ENCODE measurements at places on chromosomes 16 and 17. TPM values are rescaled to one million over a fixed set of nuclear protein-coding genes. Genes with fewer than 3 reads are reported as not detected.

DNA sequence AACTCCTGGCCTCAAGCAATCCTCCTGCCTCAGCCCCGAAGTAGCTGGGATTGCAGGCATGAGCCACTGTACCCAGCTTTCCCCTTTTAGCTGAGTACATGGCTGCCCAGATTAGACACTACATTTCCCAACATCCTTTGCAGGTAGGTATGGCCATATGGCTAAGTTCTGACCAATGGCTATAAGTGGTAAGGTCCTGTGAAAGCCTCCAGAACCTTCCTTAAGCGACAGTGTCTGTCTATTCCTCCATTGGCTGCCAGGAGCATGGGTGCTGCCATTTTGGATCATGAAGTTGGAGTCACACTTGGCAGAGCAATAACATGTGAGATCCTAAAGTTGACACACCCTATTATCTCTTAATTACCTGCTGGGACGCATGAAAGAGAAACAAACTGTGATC is 24.4 kb upstream of the CRHR1 start:
- no peak for DNase-seq

- no peak for DNase-seq
Measured at GRCh38 chr17:62098623-62099231, 33.6 kb upstream of the MED13 start.

- no peak for DNase-seq
Measured at GRCh38 chr17:80755650-80756405, 211.2 kb downstream of the RPTOR start.

DNA sequence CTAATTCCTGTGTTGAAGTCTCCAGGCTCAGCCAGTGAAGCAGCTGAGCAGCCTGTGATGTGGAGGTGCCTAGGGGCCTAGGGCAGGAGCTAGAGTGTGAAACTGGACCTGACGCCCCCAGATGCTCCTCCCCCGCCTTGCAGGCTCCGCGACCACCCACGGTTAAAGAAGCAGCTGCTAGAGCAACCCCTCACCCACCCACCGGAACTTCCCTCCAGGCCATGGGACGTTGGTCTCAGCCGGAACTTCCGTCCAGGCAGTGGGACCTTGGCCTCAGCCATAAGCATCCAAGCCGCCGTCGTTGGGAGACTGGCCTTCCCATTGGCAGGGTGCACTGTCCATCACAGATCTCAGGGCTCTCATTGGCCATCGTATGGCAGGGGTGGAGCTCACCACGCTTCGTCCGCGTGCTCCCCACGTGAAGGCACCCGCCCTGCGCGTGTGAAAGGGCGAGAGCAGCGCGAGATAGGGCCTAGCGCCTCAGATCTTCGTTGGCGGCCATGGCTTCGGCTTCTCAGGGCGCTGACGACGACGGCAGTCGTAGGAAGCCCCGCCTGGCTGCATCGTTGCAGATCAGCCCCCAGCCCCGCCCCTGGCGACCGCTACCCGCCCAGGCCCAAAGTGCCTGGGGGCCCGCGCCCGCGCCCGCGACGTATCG is at the start of gene ADAD2:
Gene ADAD2, plus strand, starts transcription at position 427 of the 658 bp plus-strand sequence. Its CDS starts 74 bp downstream, at position 501.
- DNase-seq = no peak

DNA sequence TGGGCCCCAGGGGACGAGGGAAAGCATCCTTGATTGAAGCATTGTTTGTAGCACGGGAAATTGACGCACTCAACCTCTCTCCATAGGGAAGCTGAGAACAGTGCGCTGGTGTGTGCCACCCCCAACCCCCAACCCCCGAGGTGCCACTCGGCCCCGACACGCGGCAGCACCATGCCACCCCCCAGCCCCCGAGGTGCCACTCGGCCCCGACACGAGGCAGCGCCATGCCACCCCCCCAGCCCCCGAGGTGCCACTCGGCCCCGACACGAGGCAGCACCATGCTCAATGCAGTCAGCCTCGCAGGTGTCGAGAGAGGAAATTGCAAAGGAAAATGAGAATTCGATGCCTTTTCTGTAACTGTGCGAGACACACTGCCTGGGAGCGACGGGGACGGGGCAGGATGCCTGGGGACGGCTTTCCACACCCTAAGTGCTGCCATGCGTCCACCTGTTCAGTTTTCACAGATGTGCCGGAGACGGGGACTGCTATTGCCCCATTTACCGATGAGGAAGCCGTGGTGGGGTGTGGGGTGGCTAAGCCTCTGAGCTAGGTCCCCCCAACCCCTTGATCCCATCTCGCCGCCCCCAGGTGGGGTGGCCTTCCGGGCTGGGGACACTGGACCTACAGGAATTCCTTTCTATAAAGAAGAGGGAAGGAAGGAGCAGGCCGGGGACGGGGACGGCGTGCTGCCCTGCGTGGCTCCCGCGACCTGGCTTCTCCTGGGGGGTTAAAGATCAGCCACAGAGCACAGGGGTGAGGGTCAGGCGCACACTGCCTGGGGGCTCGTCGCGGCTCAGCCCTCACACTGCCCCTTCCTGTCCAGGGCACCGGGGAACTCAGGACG is 9.8 kb downstream of the CBFA2T3 start:
- DNase-seq = no peak

- peak; percentile 79 for DNase-seq
Measured at GRCh38 chr16:2474877-2475412, at the start of gene TBC1D24. Gene TBC1D24 (plus strand): TSS chr16:2475127. CDS start chr16:2496149, 21,022 bp downstream.

NAGS gene
- total RNA-seq = 1.6 TPM

DNA sequence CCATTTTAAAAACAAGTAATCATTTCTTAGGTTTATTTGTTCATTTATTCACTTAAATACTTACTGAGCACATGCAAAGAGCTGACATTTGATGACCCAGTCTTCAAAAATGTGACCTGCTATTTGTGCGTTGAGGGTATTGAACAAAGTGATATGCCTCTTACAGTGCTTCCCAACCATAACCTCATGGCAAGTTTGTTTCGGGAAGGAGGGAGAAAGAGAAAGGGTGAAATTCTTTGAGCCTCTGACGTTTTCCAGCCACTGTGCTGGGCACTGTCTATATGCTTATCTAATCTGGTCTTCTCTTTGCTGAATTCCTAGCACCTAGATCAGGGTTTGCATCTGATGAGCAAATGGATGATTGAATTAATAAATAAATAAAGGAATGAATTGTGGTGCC is 479.1 kb downstream of the HAPSTR1 start:
- no peak for DNase-seq

GRCh38 chr16:62170642-62171041 is 134.4 kb upstream of the CDH8 start:
- no peak for DNase-seq

GRCh38 chr16:70378869-70379493 is 32.3 kb downstream of the DDX19A start:
- no peak for DNase-seq

DNA sequence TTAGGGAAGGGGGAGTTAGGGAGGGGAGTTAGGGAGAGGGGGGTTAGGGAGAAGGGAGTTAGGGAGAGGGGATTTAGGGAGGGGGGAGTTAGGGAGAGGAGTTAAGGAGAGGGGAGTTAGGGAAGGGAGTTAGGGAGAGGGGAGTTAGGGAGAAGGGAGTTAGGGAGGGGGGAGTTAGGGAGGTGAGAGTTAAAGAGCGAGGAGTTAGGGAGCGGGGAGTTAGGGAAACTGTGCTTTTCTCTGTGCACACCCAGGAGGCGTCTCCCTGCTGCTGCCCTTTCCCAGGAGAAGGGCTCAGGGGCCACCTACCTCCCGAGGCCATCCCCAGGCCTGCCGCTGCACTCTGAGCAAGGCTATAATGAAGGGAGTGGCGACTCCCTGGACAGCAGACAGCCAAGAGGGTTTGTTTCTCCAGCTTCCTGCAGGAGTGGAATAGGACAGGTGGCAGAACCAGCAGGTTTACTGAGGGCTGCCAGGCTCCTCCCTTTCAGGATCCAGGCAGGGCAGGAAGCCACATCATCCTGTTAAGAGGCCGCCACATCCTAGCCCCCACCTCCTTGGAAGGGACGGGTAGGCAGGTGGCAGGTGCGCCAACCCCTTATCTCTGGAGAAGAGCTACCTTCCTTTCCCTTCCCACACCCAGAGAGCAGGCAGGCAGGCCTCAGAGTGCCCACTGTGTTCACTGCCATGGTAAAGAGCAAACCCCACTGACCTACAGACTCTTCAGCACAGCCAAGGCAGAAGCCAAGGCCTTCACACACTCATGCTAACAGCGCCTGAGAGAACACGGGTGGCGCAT is 4.3 kb downstream of the CANT1 start:
- no peak for DNase-seq

DNA sequence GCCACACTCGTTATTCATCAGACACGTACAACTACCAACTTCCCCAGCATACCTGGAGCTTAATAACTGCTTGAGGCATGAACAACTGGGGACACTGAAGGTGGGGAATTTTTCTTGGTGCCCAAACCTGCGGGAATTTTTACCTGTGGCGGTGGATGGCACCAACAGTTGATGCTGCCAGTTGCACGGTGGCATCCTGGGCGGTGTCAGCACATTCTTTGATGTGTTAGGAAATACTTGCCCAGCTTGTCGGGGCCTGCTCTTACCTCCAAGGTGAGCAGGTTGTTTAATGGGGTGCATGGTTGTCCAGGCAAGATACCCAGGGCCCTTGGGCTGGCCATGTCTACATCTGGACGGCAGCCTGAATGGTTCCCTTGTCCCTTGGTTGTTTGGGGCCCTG is 79.6 kb downstream of the CRISPLD2 start:
- DNase-seq = peak; percentile 55

LRRC37A2 gene
- 6.1 TPM for total RNA-seq

LRRC59 gene
- total RNA-seq = 344 TPM

DNA sequence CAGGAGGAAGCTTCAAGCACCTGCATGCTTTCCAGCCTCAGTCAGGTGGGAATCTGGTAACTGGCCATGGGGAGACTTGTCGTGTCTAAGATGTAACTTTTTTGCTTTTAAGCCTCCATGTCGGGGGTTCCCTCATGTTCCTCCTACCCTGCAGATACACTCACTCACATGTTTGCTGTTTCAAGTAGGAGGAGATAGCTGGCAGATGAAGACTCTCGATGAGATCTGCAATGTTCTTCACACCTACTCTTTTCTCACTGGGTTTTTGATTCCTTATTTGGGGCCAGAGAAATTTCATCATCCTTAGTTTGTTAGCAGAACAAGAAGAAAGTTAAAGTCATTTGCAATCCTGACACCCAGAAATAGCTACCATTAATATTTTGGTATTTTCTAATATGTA is 24.7 kb downstream of the UTP4 start:
- no peak for DNase-seq

KRTAP4-1 gene
- total RNA-seq = not detected

ALOX12B gene
- 1.3 TPM for total RNA-seq

DNA sequence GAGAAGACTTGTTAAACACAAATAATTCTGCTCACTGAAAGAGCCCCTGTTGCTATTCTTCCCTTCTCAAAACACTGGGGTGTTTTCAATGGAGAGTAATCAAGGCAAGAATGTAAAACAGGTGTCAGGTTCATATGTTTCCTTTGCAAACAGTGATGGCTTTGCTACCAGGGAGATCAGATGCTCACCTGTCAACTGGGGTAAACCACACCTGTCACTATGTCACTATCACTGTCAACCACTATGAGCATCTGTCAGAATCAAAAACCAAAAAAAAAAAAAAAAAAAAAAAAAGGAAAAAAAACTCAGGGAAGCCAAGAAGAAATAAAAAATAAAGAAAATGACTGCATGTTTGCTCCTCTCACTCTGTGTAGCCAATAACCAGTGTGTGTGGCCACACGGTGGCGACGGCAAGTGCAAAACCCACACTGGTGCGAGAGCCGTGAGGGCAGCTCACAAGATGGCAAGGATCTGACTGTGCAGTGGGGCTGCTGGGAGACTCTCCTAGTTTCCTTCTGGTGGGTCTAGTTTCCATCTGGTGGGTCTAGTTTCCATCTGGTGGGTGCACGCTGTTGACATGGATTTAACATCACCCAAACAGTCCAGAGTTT is 22.7 kb downstream of the USP22 start:
- DNase-seq = no peak

GRCh38 chr17:29068818-29069217 is 25.9 kb downstream of the PIPOX start:
- DNase-seq = no peak

DNA sequence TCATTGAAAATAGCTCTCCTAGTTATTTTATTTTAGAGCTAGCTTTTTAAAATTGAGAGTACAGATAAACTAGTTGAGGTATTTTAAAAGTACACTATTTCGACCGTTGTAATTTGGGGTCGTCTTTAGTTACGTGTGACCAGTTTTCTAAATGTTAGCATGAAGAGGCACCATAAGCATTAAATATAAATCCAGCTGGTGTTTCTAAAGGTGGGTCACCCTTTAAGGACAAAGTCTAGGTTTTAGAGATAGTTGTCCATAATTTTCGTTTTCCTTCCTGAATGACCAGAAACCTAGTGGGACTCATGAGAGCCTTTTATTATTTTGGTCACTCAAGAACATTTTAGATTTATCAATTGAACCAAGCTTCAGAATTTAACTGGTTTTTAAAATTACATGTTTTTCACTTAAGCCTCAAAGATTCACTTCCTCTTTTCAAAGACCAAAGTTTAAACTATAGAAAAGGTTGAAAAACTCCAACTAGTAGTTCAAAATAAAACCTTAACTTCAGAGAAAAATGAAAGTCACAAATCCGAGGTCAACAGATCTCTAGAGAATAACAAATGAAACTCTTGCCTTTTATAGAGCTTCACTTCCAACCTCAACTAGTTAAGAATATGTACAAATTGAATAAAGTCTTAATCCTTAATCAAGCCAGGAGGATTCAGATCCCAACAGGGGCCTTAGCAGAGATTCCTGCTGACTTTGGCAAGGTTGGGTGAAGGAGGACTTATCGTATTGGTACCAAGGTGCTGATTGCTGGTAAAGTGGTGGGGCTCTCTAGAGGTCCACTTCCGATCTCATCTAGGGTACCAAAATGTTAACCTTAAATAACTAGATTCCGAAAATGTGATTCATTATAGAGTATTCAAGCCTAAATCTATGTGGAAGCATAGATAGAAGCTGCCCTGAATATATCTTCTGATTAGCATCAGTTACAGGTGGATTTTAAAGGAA is 32.5 kb downstream of the PHKB start:
- DNase-seq = no peak

PCGF2 gene
- 32.6 TPM for total RNA-seq

CA10 gene
- total RNA-seq = not detected

CD300LF gene
- total RNA-seq = not detected

DNA sequence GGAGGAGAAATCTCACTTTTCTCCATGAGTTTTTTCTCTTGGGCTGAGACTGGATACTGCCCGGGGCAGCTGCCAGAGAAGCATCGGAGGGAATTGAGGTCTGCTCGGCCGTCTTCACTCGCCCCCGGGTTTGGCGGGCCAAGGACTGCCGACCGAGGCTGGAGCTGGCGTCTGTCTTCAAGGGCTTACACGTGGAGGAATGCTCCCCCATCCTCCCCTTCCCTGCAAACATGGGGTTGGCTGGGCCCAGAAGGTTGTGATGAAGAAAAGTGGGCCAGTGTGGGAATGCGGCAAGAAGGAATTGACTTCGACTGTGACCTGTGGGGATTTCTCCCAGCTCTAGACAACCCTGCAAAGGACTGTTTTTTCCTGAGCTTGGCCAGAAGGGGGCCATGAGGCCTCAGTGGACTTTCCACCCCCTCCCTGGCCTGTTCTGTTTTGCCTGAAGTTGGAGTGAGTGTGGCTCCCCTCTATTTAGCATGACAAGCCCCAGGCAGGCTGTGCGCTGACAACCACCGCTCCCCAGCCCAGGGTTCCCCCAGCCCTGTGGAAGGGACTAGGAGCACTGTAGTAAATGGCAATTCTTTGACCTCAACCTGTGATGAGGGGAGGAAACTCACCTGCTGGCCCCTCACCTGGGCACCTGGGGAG is 19.1 kb downstream of the NGFR start:
- DNase-seq = no peak

GRCh38 chr16:11299865-11300559 is 18.9 kb upstream of the PRM1 start:
- DNase-seq = no peak

C16orf96 gene
- not detected for total RNA-seq

CACNG1 gene
- not detected for total RNA-seq

Data from MCF 10A (cell line).